ENCODE measurements at places on chromosomes 3 and 15.

DNA sequence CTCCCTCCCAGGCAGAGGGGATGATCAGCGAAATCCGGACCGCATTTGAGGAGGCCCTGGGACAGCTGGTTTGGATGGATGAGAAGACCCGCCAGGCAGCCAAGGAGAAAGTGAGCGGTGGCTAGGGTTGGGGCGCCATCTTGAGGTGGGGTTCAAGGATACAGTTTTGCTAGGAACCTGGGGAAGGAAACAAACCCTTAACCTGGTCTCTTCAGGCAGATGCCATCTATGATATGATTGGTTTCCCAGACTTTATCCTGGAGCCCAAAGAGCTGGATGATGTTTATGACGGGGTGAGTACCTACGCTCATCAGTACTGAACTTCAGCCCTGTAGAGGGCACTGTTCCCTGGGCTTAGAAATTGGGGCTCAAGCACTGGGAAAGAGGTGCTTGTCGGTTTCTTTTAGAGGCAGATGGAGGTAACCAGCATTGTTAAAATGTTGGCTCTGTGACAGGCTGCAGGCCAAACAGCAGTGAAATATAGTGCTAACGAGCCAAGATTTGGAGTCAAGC lies 9.6 kb upstream of the PSMD2 start:
- DNase-seq = peak; percentile 31

DNA sequence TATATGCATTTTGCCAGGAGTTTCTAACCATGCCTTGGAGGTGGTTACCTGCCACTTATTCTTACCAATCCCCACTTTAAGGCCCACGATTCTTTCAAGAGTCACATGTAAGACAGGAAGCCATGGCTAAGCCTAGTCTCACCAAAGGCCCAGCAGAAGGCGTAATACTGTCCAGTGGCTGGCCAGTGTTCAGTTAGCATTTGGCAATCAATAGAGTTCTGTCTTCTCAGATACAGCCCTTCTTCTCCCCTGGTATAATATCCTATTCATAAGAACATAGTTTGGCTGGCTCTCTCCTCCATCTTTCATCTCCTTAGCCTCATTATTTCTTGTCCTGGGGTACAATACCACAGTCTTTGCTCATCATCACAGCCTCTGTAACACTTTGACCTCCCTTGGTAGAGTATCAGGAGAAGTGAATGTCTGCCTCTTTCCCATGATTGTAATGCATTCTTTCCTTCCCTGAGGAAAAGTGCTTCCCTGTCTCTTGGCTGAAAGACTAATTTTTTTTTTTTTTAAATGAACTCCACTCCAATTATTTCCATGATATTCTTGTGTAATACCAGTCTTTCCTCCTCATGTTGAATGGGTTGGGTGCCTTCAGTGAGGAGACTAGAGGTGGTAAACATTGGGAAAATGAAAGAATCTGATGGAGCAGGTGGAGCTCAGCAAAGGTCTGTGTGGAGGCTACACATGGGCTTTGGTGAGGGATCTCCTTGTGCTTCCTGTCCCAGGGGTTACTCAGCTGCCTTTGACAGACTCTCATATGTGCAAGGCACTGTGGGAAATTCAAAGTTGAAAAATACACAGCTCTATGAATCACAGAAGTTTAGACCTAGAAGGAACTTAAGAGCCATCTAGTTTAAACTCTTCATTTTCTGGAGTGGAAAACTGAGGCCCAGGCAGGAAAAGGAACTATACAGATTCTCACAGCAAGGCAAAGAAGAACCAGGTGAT lies 218.2 kb downstream of the P3H2 start:
- no peak for DNase-seq

DNA sequence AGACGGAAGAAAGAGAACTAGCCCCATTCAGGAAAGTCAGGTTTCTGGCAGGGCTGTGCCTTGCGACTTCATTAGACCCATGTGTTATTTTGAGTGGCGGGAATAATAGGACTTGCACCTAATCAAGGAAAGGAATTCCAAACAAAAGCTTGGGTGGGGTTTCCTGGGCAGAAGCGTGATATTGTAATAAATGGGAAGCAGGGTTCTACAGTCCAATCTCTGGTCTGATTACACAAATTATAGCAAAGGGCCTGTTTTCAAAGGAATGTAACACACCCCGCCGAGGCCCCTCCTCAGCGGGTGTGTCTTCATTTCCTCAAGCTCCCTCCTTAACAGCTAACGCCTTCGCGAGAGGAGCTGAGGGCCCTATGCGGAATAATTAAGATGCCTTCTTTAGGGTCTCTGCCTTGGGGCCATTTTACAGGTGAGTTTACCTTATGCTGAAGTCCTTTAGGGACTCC lies 396.0 kb upstream of the C2CD4B start:
- no peak for DNase-seq

DNA sequence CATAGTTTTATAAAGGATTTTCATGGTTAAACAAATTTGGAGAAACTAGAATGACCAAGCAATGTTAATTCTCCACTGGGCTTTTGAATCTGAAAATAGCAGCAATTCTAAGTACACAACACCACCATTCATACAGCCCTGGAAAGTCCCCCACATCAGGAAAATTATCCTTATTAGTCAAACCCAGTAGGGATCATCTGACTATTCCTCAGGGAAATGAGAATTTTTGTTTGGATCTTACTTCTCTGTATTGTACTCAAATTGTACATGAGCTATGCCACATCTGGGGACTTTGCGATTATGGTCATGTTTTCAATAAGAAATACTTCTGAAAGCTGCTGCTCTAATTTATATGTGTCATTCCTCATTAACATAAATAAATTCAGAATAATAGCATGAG lies 46.0 kb downstream of the RARB start:
- DNase-seq = no peak

DNA sequence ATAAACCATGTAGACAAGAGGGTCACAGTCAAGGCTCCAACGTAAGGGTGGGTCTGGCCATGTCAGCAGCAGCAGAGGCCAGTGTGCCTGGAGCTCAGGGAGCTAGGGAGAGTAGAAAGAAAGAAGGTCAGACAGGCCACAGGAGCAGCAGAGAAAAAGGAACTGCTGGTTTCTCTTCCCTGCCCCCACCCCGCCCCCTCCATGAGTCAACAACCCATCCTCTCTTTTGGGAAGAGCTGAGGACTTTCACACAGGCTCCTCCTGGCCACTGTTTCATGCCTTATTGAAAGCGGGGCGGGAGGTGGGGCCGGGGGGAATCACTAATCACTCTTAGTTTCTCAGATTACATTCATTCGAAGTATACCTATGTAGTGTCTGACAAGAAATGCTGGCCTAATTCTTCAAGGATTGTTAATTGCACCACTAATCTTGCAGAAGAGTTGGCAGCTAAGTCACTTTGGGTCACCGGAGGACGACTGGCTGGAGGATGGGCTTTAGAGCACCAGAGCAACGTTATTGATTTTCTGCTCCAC lies 9.1 kb upstream of the SCG3 start:
- peak; percentile 11 for DNase-seq

GRCh38 chr3:184082465-184082864 lies 14.4 kb upstream of the HTR3E start:
- DNase-seq = no peak

DNA sequence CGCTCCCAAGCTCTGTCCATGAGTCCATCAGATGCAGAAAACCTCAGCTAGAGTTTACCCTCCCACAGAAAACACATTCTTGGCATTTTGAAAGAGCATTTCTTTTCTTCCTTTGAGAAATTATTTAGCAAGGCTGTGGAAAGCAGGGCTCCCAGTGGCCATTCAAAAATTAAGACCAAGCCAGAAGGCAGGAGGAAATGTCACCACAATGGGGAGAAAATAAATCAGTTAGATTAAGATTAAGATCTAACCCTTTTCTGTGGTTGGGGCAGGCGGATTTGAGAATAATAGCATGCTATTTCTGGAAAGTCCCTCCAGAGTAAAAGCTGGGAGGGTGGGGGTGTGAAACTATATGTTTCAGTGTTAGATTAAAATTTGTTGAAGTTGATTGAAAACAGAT lies 20.2 kb downstream of the LRIG1 start:
- no peak for DNase-seq

DNA sequence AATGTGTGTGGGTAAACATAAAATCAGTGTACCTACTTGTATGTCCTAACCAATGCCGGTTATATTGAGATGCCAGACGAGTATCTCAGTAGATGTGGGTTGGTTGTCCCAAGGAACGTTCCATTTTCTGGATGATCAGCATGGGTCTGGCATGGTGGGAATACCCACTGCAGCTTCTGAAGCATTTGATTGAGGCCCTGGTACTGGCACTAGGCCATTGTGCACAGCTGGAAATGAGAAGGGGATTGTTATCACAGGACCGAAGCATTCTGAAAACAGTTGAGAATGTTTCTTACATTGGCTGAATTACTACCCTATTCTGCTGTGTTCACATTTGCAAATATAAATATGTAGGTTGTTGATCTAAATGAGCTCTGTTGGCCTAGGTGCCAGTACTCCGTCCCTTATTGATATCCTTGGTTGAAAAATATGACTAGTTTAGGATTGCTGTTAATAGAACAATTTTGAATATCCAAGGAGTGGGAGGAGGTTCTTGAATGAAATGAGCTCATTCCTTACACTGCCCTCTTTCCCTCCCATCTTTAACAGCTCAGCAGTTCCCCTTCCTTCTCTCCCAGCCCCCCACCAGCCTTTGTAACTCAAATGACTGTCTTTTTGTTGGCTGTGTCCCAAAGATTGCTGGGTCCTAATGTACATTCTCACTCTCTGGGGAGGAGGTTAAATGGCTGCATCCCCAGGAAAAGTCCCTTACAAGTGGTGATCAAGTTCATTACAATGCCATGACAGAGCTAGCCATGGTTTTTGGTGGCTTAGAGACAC lies 293.3 kb upstream of the TPM1 start:
- DNase-seq = peak; percentile 49

DNA sequence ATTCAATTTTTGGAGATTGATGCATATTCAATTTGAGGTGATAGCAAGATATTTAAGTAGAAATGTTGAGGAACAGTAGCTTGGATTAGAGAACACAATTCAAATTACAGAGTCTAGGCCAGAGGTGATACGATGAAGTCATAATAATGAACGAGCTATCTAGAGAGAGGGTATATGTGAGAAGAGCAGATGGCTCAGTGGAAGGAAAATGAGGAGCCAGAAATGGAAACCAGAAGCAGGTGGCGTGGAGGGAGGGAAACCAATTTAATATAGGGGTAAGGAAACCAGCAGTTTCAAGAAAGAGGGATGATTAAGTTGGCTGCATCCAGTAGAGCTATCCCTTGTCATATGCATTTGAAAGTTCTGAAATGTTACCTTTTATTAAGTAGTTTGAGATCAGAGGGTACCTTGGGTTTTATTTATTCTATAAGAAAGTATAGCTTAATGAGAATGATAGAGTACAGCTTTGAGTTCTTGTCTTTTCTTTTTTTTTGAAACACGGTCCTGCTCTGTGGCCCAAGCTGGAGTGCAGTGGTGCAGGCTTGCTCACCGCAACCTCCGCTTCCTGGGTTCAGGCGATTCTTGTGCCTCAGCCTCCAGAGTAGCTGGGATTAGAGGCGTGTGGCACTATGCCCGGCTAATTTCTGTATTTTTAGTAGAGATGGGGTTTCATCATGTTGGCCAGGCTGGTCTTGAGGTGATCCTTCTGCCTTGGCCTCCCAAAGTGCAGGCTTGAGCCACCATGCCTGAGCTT lies 22.1 kb downstream of the NCK1 start:
- no peak for DNase-seq

- no peak for DNase-seq
These were observed 110.6 kb upstream of the CHRM5 start for GRCh38 chr15:33857726-33858125.

- no peak for DNase-seq
These were observed 1.0 kb upstream of the C3orf52 start for GRCh38 chr3:112084980-112085705.

DNA sequence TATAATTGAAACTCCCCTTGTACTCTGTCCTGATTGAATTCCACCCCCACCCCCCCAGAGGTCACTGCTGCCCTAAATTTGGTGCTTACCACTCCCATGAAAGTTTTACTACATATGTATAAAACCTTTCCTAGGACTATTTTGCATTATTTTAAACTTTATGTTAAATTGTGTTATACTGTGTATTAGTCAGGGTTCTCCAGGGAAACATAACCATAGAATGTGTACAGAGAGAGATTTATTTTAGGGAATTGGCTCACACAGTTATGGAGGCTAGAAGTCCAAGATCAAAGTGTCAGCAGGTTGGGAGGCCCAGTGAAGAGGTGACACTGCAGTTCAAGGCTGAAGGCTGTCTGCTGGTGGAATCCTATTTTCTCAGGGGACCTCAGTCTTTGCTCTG lies 29.2 kb downstream of the BFSP2 start:
- no peak for DNase-seq

DNA sequence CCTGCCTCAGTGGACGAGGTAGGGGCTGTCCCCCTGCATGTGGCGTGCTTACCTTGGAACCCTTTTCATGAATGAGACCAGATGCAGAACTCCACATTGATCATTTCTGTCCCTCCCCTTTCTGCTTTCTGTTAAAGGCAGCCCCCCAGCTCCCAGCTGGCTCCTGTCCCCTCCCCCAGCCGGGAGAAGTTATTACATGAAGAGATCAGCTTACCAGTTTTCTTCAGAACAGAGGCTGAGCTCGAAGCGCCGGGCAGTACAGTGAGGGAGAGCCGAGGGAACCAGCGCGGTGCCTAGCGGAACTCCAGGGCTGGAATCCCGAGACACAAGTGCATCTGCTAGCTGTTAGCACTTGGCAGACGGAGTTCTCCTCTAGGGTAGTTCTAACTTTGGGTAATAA lies 263.3 kb upstream of the NR2E3 start:
- DNase-seq = no peak

DNA sequence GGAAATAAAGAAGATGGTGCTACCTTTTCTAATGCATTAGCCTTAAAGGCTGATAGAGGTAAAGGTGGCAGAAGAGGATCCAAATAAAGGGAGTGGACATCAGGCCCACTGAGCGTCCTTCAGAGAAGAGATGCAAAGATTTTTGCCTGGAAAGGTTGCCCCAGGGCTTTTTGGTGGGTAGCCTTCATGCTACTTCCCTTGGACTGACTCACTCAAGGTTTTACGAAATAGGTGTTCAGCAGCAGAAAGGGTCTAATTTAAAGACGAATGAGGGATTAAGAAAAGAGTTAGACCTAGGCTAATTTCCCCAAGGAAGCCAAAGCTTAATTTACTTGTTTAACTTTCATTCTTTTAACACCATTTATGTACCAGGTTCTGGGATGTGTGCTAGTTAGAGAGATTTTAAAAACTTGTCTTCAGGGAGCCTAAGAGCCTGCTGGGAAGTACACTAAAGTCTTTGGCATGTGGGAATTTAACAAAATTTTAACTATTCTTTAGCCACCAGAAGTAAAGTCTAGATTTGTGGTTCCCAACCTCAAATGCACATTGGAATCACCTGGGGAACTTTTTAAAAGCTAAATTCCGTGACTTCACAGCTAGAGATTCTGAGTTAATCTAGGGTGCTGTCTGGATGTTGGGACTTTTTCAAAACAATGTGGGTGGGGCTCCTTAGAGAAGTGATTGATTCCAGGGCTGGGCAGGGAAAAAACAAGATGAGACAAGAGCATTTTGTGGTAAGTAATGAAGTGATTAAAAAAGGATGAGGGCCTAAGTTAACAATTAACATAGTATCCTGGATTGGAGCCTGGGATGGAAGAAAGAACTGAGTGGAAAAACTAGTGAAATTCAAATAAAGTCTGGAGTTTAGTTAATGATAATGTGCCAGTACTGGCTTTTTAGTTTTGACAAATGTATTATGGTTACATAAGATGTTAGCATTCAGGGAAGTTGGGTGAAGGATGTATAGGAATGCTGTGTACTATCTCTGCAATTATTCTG lies 3.4 kb downstream of the IL20RB start:
- DNase-seq = no peak
